ENCODE measurements at places on chromosomes 12 and 14. TPM values are rescaled to one million over a fixed set of nuclear protein-coding genes. Genes with fewer than 3 reads are reported as not detected.

DNA sequence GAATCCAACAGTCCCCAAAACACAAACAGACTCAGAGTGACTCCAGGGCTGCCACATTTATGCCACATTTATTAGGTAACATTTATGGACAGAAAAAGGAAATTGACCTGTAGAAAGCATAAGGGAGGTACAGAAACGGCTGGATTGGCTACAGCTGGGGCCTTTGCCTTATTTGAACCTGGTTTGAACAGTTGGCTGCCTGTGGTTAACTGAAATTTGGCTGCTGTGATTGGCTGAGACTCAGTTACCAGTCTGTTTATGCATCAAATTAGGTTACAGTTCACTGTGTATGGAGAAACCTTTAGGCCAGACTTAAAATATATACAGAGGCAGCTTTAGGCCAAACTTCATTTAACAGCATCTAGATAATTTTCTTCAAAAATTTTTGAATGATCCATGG lies 27.8 kb upstream of the PCNX1 start:
- no peaks in the 10 kb centered on the region for H3K36me3 ChIP-seq
- no peak overlapping the region for H3K4me3 ChIP-seq
- H3K4me1 ChIP-seq = no peaks in the 10 kb centered on the region
- H3K27me3 ChIP-seq = no peaks in the 10 kb centered on the region
- no peak for DNase-seq

DNA sequence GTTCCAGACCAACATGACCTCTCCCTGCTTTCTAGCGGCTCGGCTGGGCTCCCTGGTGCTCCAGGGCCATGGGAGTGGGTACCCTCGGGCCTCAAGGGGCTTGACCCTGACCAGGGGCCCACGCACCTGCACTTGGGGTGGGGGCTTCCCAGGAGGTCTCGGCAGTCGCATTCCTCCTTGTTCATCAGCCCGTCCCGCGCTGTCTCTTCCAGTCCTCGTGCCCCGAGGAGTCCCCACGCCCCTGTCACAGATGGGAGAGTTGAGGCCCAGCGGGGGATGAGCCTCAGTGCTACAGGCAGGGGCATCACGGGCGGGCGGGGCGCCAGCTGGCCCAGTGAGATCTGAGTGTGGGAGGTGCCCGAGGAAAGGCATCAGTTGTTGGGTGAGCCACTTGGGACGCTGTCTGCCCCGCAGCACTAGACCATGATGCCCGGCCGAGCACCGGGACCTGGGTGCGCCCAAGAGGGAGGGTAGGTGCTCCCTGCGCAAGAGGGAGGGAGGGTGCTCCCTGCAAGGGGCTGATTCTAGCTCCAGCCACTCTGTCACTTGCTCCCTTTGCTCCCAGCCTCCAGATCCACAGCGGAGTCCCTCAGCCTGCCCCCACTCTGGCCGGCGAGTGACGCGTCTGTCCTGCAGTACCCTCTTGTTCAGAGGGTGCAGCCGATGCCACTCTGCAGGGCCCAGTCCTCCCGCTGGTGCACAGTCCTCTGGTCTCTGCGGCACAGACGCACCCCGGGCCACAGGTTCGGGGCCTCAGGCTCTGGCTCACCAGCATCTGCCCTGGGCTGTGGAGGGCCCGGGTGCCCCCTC lies 23.8 kb downstream of the MMP17 start:
- H3K27ac ChIP-seq = no peak overlapping the region
- DNase-seq = peak; percentile 37
- no peak overlapping the region for H3K4me3 ChIP-seq
- peaks cover 5% of the 10 kb centered on the region for H3K36me3 ChIP-seq

GRCh38 chr12:100442403-100442802 lies 31.3 kb upstream of the NR1H4 start:
- no peak overlapping the region for H3K27ac ChIP-seq
- no peak overlapping the region for H3K4me3 ChIP-seq
- H3K36me3 ChIP-seq = no peaks in the 10 kb centered on the region
- no peaks in the 10 kb centered on the region for H3K4me1 ChIP-seq

- no peak for DNase-seq
- H3K27me3 ChIP-seq = no peaks in the 10 kb centered on the region
- H3K27ac ChIP-seq = no peak overlapping the region
- H3K4me3 ChIP-seq = no peak overlapping the region
- H3K36me3 ChIP-seq = peaks cover 3% of the 10 kb centered on the region
These were observed 9.1 kb downstream of the ADAM20 start for GRCh38 chr14:70525691-70526090.

DNA sequence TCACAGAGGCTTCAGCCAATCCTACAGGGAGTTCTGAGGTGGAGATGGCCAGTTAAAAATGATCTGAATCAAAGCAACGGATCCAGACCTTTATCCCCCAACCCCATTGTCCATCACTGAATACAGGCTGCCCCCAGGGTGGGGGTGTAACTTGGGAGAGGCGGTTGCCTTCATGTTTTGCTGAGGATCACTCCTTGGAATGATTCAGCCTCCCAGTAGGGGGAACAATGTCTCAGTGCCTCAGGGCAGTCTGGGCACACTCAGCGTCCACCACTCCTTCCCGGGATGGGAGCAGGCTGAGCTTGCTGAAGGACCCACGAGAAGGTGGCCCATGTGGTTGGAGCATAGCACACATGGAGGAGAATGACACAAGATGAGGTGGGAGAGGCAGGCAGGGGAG lies 60.2 kb downstream of the RFX4 start:
- peak; percentile 47 for DNase-seq
- no peaks in the 10 kb centered on the region for H3K27me3 ChIP-seq
- H3K4me3 ChIP-seq = no peak overlapping the region
- no peak overlapping the region for H3K27ac ChIP-seq
- peaks cover 4% of the 10 kb centered on the region for H3K4me1 ChIP-seq
- H3K36me3 ChIP-seq = no peaks in the 10 kb centered on the region

DNA sequence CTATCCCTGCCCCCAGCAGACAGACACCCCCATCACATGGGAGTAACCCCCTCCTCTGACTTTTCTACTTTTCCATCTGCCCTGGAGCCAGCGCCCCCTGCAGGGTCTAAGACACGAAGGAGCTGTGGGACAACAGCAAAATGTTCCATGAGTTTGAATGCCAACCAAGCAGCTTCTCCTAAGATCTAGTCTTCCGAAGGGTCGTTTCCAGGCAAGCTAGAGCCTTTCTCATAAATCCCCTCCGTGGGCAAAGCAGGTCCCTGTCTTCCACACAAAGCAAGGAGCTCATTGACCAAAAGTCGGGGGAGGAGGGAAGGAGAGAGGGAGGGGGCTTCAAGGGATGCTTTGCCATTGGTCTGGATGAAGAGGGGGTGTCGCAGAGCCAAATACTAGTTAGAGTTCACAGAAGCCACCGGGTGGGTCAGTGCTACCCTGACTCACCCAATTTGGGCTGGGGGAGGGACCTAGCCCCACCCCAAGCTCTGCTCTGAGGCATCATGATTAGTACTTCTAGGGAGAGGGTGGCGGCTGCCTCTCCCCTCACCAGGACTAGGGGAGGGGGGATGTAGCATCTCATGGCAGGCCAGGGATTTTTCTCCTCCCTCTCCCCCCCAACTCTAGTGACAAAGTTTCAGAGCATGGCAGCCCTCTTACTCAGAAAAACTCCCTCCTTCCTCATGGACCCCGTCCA lies 1.6 kb downstream of the MSI1 start:
- peak; percentile 77 for DNase-seq
- H3K27me3 ChIP-seq = peaks cover 7% of the 10 kb centered on the region
- H3K27ac ChIP-seq = no peak overlapping the region
- H3K36me3 ChIP-seq = peaks cover 23% of the 10 kb centered on the region

- H3K4me3 ChIP-seq = no peak overlapping the region
- no peaks in the 10 kb centered on the region for H3K4me1 ChIP-seq
- H3K27me3 ChIP-seq = no peaks in the 10 kb centered on the region
- DNase-seq = no peak
- no peak overlapping the region for H3K27ac ChIP-seq
These were observed 749.6 kb downstream of the SLC16A7 start for GRCh38 chr12:60345442-60345841.

- no peak overlapping the region for H3K4me3 ChIP-seq
- H3K4me1 ChIP-seq = no peaks in the 10 kb centered on the region
- DNase-seq = peak; percentile 18
These were observed 219.5 kb downstream of the KIF26A start for GRCh38 chr14:104357689-104358527.

- no peak for DNase-seq
- H3K36me3 ChIP-seq = no peaks in the 10 kb centered on the region
- no peak overlapping the region for H3K27ac ChIP-seq
- peaks cover 4% of the 10 kb centered on the region for H3K4me1 ChIP-seq
These were observed 24.4 kb upstream of the HSP90B1 start for GRCh38 chr12:103905730-103906349.

The TAS2R14 gene
- 2.1 TPM for total RNA-seq

The SERPINA12 gene
- total RNA-seq = not detected

The DDX51 gene
- 38.0 TPM for total RNA-seq

Measured in H9 (cell line).